ENCODE measurements at places on chromosomes 2 and 18. TPM values are rescaled to one million over a fixed set of nuclear protein-coding genes. Genes with fewer than 3 reads are reported as not detected.

DNA sequence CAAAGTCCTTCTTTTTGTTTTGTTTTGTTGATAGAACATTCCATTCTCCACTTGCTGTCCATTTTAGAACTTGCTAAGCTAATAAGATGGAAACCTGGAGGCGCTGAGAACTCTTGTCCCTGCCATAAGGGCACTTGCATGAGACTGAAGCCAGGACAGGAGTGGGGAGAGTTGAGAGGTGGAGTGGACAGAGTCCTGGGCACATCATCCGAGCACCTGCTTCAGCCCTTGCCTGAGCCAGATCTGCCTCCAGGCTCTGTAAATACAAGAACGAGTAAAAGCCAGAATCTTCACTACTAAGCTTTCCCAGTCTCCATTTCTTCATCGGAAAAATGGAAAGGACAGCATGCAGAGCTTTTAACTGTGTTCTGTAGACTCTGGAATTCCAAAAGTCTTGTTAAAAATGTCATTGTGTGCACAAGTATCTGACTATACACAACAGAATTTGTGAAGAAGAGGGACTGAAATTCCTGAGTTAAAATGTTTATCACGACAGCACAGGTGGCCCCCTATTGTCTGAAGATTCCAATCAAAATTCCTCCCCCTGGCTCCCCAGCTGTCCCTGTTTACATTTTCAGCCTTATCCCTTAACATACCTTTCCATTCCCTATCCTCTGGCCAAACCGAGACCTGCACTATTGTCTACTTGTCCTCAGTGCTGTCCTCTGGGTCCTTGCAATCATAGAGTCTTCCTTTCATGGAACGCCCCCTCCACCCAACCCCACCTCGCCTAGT is 498.2 kb upstream of the TNP1 start:
- no peak for DNase-seq

GRCh38 chr2:171069286-171069956 is 91.3 kb downstream of the TLK1 start:
- no peak for DNase-seq

GRCh38 chr18:2896990-2897389 is 50.2 kb downstream of the EMILIN2 start:
- no peak for DNase-seq

- DNase-seq: peak; percentile 16
These were observed 136.1 kb downstream of the ICOS start for GRCh38 chr2:204072443-204073324.

DNA sequence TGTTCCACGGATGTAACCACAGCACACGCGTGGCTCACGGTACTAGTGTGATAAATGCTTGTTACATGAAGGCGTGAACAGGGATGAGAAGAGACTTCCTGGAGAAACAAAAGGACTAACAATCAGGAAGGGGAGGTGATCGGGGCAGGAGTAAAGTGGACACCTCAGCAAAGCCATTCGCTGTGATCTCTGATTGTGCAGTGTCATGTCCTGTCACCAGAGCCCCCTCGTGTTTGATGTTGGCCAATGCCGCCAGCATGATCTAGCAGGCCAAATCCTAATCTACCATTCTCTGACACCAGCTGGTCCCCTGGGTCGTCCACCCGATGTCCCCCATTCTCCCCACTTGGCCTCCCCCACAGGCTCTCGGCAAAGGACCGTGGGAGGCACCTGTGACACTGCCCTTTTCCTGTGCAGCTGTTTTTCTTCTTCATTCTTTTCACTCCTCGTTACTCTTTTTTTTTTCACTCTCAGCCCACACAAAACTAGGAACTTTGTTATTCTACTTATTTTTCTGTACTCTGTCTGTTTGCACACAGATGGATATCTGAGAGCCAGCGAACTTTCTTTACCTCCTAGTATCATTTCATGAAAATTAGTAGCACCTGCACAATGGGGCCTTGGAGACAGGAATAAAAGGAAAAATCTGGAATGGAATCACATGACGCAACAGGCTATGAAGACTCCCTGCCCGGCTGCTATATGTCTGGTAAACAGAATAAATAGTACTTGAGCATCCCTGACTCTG is 146.8 kb downstream of the TGIF1 start:
- peak; percentile 69 for DNase-seq

DNA sequence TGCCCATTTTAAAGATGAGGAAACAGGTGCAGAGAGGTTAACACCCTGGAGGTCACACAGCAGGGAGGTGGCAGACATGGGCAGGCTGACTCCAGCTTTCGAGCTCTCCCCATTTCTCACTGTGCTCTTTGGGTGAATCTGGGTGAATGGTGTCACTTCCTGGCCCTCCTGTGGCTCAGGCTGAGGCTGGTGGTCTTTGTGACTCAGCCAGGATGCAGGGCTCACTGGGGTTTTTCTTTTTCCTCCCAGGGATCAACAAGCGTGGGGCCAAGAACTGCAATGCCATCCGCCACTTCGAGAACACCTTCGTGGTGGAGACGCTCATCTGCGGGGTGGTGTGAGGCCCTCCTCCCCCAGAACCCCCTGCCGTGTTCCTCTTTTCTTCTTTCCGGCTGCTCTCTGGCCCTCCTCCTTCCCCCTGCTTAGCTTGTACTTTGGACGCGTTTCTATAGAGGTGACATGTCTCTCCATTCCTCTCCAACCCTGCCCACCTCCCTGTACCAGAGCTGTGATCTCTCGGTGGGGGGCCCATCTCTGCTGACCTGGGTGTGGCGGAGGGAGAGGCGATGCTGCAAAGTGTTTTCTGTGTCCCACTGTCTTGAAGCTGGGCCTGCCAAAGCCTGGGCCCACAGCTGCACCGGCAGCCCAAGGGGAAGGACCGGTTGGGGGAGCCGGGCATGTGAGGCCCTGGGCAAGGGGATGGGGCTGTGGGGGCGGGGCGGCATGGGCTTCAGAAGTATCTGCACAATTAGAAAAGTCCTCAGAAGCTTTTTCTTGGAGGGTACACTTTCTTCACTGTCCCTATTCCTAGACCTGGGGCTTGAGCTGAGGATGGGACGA is 13.2 kb downstream of the ITM2C start:
- peak; percentile 41 for DNase-seq

GRCh38 chr2:20456116-20456571 is 9.3 kb downstream of the RHOB start:
- no peak for DNase-seq

DNA sequence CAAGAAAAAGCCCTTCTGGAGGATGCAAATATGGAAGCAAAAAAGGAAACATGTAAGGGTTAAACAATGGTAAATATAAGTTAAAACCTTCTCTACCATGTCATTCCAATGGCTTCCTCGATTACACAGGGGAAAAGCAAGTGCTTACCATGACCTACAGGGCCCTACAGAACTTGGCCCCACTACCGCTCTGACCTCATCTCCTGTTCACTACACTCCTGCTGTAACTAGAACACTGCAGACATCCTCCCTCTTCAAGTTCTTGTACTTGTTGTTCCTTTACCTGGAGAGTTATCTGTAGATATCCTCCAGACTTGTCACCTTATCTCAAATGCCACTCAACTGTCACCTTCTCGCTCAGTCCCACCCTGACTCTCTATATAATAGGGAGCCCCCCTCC is 194.6 kb downstream of the L3MBTL4 start:
- no peak for DNase-seq

- no peak for DNase-seq
These were observed 19.1 kb downstream of the SLC40A1 start for GRCh38 chr2:189561371-189562038.

DNA sequence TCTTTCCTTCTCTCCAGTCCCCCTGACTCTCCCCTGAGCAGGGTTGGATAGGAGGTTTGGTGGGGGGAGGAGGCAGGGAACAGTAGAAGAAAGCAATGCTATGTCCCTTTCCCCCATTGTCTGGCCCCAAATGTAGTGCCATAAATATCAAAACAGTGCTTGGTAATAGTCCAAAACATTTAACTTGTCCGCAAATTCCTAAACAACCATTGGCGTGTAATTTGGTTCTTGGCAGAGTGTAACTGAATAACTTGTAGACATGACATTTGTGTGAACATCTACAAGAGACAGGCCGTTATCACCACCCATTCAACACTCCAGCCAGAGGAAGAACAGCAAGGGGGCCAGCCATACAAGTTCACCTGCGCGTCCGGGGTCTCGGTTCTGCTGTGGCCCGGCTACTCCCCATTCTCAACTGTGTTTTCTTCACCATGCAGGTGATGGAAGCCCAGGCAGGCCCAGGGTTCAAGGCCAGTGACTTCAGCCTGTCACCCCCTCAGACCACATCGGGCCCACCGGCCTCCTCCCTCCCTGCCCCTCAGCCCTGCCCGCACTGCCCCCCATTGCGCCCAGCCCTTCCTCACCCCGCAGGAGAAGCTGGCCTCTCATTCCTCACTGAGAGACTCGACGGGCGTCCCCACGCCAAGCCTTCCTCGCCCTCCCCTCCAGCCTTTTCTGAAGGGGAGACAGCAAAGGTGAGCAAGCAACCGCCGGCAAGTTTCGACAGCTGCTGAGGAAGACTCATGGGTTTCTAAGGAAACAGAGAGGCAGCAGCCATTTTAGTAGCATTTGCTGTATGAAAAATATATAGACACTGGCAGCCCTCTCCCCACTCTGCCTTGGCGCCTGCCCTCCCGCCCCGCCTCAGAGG is 699 bp upstream of the RAPGEF4 start:
- no peak for DNase-seq

DNA sequence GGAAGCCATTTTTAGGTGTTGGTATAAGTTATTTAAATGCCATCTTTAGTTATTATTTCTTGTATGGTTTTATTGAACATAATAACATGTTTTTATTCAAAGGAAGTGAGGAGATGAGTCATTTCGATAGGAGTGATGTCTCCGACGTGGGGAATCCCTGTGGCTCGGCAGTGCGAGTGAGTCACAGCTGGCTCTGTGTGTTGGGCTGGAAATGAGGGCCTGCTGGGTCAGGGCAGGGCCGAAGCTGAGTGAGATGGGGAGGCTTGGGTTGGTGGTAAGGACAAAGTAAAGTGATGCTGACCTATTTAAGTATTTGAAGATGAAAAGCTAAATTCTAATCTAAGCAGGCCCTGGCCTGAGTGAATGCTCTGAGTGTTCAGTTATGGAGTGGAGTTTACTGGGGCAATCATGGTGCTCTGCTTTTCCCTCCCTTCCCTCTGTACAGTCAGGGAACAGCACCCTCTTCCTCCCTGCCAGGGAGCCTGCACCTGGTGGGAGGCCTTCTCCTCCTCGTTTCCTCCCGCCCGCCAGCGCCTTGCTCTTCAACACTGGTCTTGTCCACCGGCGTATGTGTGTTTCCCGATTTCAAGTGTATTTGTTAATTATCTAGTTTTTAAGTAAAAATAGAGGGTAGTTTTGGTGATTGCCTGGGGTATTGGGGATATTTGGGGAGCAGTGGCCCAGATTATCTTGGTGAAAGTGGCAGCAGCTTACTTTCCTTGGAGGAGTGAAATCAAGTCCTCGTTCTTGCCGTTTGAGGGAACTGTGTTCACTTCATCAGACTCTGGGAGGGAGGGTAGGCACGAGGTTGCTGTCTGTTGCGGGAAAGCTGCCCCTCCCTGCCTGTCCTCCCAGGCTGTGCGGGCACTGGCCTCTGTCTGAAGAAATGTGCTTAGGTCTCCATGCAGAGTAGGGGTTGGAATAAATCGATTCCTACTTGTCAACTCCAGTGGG is 157.0 kb downstream of the LDLRAD4 start:
- peak; percentile 92 for DNase-seq

DNA sequence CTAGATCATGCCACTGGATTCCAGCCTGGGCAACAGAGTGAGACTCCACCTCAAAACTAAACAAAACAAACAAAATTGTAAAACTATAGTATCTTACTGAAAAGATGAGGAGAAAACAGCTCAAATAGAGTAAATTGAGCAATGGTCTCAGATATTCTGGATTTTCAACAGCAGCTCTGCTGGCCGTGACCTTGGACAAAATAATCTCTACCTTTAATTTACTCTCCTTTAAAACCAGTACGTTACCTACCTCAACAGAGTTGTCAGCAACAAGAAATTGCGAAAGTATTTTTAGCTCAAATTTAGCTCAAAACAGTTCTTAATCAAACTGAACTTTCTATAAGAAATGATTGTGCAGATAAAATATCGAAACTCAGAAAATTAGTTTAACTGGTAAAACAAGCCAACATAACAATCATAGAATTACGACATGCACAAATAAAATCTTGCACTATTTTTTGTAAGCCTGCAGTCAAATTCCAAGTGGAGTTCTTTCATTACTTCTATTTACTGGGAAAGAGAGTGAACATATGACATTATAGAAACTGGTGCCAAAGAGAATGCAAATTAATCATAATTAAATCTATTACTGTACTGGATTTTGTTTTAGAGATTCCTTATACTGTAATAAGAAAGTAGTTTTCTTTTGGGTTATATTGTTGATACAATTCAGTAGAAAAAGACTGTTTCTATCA is 40.8 kb downstream of the TRIP12 start:
- no peak for DNase-seq

DNA sequence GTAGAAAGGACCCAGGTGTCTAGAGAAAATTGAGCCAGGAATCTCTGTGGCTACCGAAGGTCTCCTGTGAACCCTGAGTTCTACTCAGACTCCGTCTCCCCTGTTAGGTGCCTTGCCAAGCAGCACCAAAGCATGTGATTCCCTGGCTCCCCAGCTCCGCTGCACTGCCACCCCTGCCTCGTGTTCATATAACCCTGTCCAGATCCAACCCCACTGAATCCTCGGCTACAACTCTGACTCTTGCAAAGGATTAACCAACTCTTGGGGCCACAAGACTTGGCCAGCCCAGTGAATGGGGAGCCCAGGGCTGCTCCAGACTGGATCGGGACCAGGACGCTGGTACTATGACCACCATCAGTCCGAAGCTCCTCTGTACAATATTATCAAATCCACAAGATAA is 37.3 kb upstream of the ACAA2 start:
- DNase-seq: no peak

- DNase-seq: no peak
These were observed 52.8 kb downstream of the SLC4A10 start for GRCh38 chr2:161676902-161677496.

- no peak for DNase-seq
These were observed 435.7 kb upstream of the SETBP1 start for GRCh38 chr18:44245019-44245418.

The GATA6 gene
- total RNA-seq: 19.0 TPM

The BCL11A gene
- 4.5 TPM for total RNA-seq

The RFX8 gene
- total RNA-seq: 4.6 TPM

The DSG4 gene
- total RNA-seq: not detected

The POTEI gene
- total RNA-seq: 0.40 TPM

The IL36B gene
- total RNA-seq: not detected
